Fibroblast of skin of right biceps (primary cell): ENCODE measurements at places on chromosomes 2 and 18.

GRCh38 chr2:226211439-226211838 is 588.2 kb downstream of the IRS1 start:
- peak; percentile 91 for DNase-seq

- peak; percentile 24 for DNase-seq
Measured at GRCh38 chr18:54794823-54795222, 33.5 kb upstream of the RAB27B start.

DNA sequence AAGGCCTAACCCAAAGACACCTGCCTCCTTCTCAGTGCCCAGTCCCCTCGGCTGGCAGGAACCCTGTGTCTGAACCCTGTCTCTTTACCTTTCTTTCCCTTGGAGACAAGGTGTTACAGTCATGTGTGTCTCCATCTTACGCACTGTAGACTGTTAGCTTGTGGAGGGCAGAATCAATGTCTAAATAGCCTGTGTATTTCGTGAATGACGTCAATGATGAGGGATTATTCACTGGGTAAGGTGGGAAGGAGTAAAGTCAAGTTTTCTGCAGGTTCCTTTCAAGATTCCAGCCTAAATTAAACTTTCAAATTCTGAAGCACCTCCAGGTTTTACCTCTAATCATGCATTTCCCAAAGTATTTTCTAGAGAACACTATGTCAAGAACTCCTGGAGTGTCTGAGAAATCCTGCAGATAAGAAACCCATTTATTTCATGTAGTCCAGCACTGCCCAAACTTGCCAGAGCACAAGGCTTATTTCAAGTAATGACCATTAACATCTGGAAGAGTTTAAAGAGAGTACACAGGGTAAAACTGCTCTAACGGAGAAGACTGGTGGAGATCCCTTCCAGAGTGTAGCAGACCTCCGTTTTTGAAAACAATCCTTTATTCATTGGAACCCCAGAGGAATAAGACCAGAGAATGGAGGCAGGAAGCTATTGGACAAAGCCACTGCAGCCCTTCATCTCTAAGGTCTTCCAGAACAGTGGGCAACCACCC is 72.8 kb downstream of the KCNF1 start:
- no peak for DNase-seq

- no peak for DNase-seq
Measured at GRCh38 chr2:192090911-192091310, 103.8 kb downstream of the TMEFF2 start.

- no peak for DNase-seq
Measured at GRCh38 chr18:27301615-27302378, 116.7 kb upstream of the CHST9 start.

GRCh38 chr18:21803495-21803894 is 62.9 kb downstream of the MIB1 start:
- no peak for DNase-seq

DNA sequence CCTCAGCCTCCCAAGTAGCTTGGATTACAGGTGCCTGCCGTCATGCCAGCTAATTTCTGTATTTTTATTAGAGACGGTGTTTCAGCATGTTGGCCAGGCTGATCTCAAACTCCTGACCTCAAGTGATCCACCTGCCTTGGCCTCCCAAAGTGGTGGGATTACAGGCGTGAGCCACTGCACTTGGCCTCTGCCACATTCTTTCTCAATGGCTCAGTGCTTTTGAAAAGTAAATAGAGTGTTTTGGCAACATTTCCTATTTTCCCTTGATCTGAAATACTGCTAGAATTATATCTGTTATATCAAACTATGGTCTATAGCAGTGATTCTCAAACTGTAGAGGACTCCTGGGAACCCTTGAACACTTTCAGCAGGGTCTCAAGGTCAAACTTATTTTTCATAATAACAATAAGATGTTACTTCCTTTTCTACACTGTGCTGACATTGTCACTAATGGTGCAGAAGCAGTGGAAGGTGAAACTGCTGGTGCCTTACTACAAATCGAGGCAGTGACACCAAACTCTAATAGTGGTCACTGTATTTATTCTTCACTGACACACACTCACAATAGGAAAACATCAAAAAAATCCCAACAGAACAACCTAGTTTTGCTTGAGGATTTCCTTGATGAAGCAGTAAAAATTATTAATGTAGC is 10.6 kb downstream of the DAW1 start:
- no peak for DNase-seq

- DNase-seq = no peak
Measured at GRCh38 chr2:132747046-132747445, 77.0 kb upstream of the LYPD1 start.

DNA sequence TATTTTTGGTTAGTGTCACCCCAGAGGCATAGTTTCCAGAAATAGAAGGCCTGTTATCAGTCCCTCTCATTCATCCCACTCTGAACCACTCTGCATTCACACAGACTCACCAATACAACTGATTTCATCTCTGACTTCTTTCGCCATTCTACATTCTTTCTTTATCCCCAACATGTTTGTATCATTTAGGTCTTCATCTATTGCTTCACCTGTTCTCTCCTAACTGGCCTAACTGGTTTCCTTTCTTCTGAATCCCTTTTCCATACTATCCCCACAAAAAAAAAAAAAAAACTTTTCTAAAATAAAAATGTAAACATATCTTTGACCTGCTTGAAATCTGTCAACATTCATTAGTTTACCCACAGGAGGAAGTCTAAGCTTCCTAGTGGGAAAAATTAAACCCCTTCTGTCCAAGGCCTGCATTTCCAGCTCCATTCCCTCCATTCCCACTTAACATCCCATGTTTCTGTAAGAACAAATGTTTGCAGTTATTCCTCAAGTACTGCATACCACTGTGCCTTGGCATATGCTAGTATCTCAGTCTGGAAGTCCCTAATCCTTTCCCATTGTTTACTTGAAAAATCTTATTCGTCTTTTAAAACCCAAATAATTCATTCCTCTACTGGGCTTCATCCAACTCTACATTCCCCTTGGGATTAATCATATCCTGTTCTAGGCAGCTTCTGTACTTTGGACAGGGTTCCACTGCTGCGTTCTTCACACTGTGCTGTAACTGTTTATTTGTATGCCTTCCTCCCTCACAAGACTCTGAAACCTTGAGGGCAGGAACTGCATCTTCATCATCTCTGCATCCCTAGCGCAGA is 68.5 kb downstream of the FIGN start:
- peak; percentile 93 for DNase-seq

GRCh38 chr2:67340133-67341011 is 56.8 kb upstream of the ETAA1 start:
- DNase-seq = no peak

GRCh38 chr18:34901299-34901698 is 139.9 kb upstream of the MAPRE2 start:
- no peak for DNase-seq

DNA sequence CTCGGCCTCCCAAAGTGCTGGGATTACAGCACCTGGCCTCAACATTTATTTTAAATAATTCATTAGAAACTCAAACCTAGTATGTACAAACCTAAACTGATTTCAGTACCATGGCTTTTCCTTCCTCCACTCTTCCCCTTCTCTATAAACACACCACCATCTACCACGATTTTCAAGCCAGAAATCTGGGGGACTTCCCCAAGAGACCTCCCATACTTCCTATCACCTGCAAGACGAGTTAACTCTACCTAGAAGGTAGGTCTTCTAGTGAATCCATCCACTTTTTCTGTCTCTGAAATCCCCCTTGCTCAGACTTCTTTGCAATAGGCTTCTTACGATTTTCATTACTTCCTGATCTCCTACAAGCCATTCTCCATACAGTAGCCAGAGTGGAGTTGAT is 7.7 kb upstream of the FAM117B start:
- no peak for DNase-seq

DNA sequence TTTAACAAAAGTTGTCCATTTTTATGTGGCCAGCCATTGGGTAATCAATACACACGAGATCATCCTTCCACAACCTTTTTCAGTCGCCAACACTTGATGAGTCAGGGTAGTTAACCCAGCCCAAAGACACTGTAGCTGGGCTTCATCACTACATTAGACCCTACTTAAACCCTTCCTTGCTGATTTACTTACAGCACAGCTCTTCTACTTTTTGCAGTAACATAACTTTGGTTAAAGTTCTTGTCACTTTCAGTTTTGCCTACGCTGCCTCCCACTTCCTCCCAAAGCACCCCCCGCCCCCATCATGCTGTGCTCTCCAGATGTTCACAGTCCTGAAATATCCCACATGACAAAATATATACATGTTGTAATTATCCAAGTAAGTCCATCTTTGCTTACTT is 103.6 kb downstream of the CDK15 start:
- peak; percentile 77 for DNase-seq

- no peak for DNase-seq
Measured at GRCh38 chr2:62471816-62472215, 34.2 kb downstream of the TMEM17 start.

DNA sequence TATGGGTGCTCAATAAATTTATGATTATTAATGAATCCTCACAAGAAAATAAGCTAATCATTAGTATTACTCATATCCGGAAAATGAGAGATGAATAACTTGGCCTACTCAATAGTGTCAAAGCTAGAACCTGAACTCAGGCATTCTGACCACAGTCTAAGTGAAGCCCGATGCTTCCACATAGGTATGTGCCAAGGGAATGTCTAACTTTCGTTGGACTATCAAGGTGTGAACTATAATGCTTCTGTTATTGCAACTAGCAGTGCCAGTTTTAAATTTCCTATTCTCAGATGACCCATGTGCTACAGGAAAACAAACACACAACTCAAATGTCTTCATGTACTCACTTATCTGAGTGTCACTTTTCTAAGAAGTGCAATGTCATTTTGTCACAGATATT is 1.8 kb downstream of the BARD1 start:
- DNase-seq = peak; percentile 9

DNA sequence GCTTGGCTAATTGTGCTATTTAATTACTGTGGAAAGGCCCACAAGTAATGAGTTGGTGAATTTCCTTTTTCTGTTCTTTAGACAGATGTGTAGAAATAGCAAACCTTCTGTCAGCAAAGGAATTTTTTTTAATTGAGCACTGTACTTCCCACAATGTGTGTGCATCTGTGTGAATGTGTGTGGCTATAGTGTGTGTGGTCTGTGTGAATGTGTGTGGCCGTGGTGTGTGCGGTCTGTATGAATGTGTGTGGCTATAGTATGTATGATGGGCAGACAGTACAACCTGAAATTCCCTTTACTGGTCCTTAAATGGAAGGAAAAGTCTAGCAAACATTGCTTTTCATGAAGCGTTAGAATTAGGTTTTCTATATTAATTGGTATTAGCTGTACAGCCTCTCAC is 203.5 kb upstream of the TPO start:
- DNase-seq = no peak

GRCh38 chr2:27370816-27371620 is 602 bp downstream of the SNX17 start:
- peak; percentile 57 for DNase-seq

- no peak for DNase-seq
Measured at GRCh38 chr2:147420947-147421675, 423.7 kb upstream of the ACVR2A start.

GRCh38 chr2:137333386-137334165 is 568.2 kb downstream of the THSD7B start:
- DNase-seq = peak; percentile 40

DNA sequence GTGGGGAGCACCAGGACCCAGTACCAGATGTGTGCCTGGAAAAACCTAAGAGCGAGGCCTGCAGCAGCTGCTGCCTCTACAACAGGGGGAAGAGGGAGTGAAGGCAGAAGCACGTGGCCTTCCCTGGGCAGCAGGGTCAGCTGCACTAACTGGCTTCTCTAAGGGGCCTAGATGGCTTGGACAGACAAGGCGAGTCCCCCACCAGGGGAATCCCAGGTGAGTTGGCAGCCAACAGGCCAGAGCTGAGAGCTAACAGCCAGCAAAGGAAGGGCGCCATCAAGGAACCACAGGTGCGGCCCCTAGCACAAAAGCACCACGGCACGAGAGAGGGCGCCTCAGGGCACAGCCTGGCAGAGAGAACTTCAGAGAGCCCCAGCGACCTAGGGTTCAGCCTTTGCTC is 19.8 kb upstream of the MAL start:
- no peak for DNase-seq

GRCh38 chr2:46534589-46534988 is 55.2 kb downstream of the TMEM247 start:
- no peak for DNase-seq

- DNase-seq = peak; percentile 61
Measured at GRCh38 chr18:35432565-35433001, 55.4 kb upstream of the ZNF396 start.

- peak; percentile 98 for DNase-seq
Measured at GRCh38 chr2:75100011-75100800, 99.1 kb downstream of the TACR1 start.

- peak; percentile 98 for DNase-seq
Measured at GRCh38 chr2:102258386-102259074, 52.8 kb upstream of the IL1RL1 start.

DNA sequence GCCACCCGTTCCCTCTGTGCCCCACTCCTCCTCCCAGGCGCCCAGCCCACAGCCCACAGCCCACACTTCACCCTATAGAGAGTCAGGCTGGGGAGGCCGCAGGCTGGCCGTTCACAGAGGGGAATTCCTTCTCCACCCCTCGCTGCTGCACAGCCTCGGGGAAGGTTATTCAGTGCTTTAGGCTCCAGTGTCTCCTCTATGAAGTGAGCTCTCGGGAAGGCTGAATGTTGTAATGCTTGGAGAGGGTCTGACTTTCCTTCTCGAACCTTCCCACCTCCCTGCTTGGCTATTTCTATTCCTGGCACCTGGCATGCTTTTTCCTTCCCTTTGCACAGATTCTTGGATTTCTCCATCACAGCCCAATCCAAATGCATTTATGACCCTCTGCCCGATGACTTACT is 62.5 kb upstream of the SMAD7 start:
- no peak for DNase-seq

- DNase-seq = no peak
Measured at GRCh38 chr2:28351621-28352020, 41.0 kb upstream of the FOSL2 start.

DNA sequence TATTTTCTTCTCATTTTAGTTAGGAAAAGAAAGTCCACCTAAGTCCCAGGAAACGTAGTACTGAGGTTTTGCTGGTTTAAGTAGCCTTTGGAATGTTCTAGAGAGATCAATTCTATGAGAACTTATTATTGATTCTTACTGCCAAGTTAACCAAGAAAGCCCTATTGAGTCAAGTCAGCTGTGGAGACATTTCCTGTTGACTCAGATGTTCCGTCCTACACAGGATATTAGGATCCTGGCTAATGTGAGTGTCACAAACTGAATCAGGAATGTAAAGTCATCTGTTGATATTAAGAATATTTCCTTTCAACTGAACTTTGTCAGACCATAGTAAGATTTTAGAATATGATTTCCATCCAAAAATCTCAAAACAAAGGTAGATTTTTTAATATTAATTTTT is 654.3 kb downstream of the LRRTM4 start:
- peak; percentile 55 for DNase-seq

- peak; percentile 93 for DNase-seq
Measured at GRCh38 chr2:42342061-42342794, 18.8 kb downstream of the COX7A2L start.
